ENCODE measurements at places on chromosomes 2 and 18. TPM values are rescaled to one million over a fixed set of nuclear protein-coding genes. Genes with fewer than 3 reads are reported as not detected.
A peak's percentile ranks its signal among the peaks of the same experiment; 100 is the strongest.

GRCh38 chr2:191318729-191319078 lies 73.5 kb downstream of the MYO1B start:
- H3K27ac ChIP-seq, result peak overlapping the region; percentile 65
- no peaks in the 10 kb centered on the region for H3K36me3 ChIP-seq
- no peaks in the 10 kb centered on the region for H3K27me3 ChIP-seq
- peak; percentile 76 for DNase-seq

GRCh38 chr18:52325997-52326396 lies 14.0 kb upstream of the DCC start:
- no peaks in the 10 kb centered on the region for H3K4me1 ChIP-seq
- no peak overlapping the region for H3K27ac ChIP-seq

DNA sequence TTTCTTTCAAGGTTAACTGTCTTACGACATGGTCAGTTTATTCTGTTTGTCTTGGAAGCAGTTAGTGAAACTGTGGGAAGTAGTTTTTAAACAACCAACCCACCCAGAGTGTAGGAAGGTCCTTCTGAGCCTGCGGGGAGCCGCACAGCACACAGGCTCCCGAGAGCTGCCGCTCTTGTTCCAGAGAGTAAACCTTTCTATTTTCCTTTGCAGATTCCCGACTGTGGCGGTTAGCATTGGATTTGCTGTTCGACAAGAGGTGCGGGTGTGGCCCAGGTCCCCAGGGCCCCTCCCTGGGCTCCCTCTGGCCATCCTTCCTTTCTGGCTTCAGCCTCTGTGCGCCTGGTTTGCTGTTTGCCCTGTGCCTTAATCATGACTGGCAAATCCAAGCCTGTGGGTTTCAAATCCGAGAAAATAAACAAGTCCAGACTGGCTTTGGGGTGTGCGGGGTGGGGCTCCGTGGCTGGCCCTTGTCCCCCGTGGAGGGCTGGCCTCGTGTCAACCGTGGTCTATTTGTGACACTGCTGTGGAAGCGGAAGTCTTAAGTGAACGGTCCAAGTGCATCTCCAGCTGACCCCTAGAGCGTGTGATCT lies 30.7 kb downstream of the IMPA2 start:
- peak overlapping the region; percentile 41 for H3K27ac ChIP-seq
- peaks cover 24% of the 10 kb centered on the region for H3K4me1 ChIP-seq
- no peaks in the 10 kb centered on the region for H3K27me3 ChIP-seq

DNA sequence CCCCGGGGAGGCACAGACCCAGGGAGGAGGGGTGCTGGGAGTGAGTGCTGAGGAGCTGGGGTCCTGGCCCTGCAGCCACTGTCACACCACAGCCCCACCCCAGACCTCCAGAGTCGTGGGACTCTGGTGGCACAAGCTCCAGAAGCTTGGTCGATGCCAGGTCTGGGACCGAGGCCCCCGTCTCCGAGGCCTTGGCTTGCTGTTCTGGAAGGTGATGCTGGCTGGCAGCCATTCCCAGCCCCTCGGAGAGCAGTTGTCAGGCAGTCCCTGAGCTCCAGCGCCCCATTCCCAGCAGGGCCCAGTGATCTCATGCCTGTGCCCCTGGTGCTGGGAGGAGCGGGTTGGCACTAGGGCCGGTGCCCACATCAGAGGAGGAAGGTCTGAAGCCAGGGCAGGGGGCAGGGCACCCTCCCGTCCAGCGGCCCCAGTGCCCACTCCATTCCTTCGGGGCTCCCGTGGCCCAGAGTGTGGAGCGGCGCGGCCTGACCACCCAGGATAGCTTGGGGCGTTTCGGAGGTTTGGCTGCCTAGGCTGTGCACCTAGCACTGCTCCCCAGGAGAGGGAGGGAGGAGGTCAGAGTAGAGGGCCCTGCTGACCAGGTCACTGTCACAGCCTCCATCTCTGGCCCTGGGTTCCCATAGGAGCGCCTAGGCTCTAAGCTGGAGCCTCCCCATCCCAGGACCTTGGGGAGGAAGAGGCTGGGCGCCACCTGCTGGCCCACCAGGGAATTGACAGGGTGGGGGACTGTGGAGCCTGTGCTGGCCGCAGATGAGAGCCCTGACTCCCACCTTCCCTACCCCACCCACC lies 16.8 kb upstream of the ALPI start:
- H3K36me3 ChIP-seq, result no peaks in the 10 kb centered on the region
- no peak for DNase-seq
- no peak overlapping the region for H3K4me3 ChIP-seq
- no peaks in the 10 kb centered on the region for H3K4me1 ChIP-seq
- H3K27me3 ChIP-seq, result no peaks in the 10 kb centered on the region

DNA sequence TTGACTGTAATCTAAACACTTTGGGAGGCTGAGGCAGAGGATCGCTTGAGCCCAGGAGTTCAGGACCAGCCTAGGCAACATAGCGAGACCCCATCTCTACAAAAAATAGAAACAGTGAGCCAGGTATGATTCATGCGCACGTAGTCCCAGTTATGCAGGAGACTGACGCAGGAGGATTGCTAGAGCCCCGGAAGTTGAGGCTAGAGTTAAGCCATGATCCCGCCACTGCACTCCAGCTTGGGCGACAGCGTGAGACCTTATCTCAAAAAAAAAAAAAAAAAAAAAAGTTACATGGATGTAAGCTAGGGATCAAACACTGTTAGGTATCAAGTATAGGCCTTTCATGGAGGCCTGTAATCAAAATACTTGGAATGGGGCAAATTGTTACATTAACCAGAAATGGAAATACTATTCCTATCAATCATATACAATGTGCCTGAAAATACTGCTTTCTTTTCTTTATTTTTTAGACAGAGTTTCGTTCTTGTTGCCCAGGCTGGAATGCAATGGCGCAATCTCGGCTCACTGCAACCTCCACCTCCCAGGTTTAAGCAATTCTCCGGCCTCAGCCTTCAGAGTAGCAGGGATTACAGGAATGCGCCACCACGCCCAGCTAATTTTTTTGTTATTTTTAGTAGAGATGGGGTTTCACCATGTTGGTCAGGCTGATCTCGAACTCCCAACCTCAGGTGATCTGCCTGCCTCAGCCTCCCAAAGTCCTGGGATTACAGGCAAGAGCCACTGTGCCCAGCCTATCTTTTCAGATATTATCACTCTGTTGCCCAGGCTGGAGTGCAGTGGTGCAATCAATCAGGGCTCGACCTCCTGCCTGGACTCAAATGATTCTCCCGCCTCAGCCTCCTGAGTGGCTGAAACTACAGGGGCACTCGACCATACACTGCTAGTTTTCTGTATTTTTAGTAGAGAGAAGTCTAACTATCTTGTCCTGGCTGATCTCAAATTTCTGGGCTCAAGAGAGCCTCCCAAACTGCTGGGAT lies 27.2 kb downstream of the XPO1 start:
- no peaks in the 10 kb centered on the region for H3K4me1 ChIP-seq
- H3K27ac ChIP-seq, result no peak overlapping the region
- H3K27me3 ChIP-seq, result no peaks in the 10 kb centered on the region

DNAJC5G gene
- not detected for total RNA-seq

REG3G gene
- 0.58 TPM for total RNA-seq

AQP12A gene
- not detected for total RNA-seq

Data from lung (tissue), 17 donors.